GM04504 (cell line): ENCODE measurements at places on chromosomes 11 and 22.

- no peak for DNase-seq
Observed at GRCh38 chr11:103800406-103801114, 235.9 kb upstream of the DDI1 start.

DNA sequence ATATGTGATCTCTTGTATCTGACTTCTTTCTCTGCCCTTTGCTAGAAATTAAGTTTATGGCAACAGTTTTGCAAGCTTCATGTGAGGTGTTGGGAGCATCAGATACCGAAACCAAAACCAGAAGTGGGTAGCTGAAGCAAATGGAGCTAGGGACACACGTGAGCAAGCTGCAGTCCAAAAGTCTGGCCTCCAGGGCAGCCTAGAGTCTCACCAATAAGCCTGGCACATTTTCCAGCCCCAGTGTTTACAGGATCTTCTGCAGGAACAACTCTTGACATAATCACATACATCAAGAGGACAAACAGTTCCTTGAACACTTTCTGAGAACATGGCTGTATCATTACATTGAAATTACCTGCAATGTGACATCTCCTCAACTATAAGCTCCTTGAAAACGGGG, 114.1 kb downstream of the LARGE1 start:
- DNase-seq, result no peak

DNA sequence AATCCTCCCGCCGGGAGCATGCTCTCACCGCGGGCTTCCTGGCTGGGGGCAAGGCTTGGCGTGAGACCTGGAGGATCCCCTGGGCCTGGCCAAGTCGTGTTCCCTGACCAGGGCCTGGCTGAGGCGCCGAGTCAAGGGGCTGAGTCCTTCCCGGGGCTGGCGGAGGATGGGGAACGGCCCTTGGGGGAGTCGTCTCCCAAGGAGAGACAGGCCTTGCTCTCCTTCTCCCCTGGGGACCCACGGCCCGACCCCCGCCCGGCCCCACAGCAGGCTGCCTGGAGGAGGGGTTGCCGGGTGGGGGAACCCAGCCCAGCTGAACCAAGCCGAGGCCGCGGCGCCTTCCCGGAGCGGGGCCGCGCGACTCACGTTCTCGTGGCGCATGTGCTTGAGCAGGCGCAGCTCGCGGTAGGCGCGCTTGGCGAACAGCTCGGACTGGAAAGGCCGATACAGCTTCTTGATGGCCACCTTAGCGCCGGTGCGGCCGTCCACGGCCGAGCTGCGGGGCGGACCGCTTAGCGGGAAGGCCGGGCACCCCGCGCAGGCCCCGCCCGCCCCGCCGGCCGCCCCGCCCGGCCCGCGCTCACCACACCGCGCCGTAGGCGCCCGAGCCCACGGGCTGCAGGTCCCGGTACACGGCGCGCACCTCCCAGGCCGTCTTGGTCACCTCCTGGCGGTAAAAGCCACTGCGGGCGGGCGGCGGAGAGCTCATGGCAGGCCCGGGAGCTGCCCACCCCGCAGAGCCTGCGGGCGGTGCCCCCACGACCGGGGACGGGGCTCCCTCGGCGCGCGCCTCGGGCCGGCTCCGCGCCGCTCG, 475 bp downstream of the MAPK12 start:
- DNase-seq, result no peak

GRCh38 chr11:68574308-68574707, 110.0 kb upstream of the GAL start:
- no peak for DNase-seq

- no peak for DNase-seq
Observed at GRCh38 chr11:22742157-22742613, 75.8 kb downstream of the GAS2 start.

DNA sequence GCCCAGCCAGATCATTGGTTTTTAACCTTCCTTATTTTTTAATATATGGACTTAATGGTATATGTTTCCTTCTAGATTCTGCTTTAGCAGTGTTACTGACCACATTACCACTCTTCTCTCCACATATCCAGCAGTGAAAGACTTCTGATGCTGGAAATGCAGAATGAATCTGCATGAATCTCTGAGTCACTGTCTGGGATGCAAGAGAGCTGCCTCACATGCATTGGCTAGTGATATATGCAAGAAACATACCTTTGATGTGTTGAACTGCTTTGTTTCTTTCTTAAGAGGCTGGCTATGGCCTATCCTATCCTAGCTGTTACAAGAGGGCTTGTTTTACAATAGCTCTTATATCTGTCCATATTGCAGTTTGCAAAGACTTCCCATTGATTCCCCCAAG, 16.6 kb upstream of the AMPD3 start:
- no peak for DNase-seq

- DNase-seq, result no peak
Observed at GRCh38 chr11:111021131-111021530, 224.4 kb upstream of the POU2AF2 start.

GRCh38 chr22:38124236-38124974, 13.9 kb upstream of the BAIAP2L2 start:
- no peak for DNase-seq

DNA sequence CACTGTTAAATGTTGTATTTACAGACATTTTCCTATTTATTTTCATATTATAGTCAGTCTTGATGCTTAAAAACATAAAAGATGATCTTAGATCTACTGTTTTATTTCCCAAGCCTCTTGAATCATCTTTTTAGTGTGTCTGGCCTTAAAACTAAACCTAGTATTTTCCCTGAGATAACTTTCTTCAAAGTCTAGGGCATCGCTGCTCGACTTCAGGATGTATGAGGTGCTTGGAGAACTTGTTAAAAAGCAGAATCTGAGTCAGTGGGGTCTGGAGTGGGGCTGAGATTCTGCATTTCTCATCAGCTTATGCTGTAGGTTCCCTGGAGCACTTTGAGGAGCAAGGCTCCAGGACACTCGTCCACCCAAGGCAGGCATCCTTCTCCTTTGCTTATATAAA, 404.9 kb downstream of the TENM4 start:
- no peak for DNase-seq

GRCh38 chr11:126012852-126013251, 49.8 kb downstream of the CDON start:
- no peak for DNase-seq

DNA sequence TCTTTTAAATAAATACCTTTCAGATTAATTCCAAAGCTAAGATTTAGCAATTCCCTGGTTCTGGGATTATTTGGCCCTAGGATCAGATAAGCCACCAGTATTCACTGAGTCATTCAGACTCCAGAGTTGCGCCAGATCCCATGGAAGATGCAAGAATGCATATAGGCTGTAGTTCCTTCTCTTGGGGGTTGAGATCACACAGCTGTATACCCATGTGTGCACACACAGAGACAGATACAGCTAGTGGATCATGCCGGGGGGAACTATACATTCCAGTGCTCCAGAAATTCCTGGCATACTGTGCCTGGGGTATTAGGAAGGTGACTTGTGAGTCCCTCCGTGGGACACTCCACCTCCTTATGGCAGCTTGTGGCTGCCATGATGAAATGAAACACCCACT, 75.4 kb downstream of the ZBTB16 start:
- peak; percentile 60 for DNase-seq

DNA sequence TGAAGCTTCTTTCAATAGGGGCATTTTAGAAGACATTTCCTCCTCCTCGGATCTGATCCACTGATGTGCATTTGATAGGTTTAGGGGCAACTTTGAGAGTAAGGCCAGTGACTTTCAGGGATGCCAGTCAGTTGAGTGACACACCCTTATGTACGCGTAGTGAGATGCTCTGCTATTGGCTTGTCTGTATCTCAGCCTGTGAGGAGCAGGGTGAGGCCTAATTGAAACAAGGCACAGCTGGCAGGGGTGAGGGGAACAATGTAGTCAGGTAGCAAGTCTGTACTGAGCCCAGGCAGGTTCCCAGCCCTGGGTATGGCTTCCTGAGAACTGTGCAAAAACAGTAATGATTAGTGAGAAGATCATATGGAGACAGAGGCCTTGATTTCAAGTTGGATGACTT, 61.5 kb downstream of the STIM1 start:
- DNase-seq, result no peak

DNA sequence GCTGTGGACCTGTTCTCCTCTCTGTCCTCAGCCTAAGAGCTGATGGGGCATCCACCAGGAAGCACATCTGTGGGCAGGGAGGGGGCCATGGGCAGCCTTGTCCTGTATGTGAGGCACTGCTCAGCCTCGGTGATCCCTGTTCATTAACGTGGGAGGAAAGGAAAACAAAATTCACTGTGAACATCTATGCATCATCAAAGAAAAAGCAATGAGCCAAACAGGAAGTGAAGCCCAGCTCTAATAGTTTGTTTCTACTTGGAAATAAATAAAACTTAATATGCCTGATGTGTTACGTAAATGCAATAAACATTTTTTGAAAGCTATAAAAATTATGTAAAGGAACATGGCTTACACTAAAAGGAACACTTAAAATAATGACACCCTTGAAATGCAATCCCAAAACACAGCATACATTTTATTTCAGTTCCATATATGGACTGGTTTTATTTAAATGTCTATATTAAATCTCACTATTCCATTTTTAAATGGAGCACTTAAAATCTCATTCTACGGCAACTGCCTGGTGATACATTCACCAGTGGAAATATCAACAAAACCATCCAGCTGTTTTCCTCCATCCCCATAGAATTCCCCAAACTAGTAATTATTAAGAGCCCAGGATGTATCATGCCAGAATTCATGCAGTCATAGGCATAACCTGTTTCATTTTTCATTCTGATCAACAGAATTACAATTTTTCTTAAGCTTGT, 78.3 kb downstream of the ZNF280B start:
- no peak for DNase-seq

- DNase-seq, result no peak
Observed at GRCh38 chr11:235609-235996, 539 bp downstream of the SIRT3 start.

DNA sequence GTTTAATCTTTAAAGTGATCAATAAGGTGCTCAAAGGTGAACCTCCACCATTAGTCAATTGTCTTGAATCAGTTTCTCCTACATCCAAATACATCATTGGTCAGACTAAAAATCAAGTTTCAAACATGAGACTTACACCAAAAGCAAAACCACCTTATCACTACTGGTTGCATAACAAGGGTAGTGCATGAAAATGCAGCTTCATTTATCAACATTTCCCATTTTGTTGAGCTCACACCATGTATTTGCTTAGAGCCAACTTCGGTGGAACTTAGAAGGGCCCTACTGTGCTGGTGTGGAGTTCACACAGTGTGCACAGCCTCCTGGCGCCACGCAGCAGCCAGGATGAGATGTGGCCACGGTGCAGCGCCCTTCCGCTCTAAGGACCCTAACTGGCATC, 23.1 kb upstream of the PHLDA2 start:
- no peak for DNase-seq

- DNase-seq, result no peak
Observed at GRCh38 chr22:19758896-19759426, 1.6 kb upstream of the TBX1 start.
